ENCODE measurements at places on chromosomes 7 and 10.

DNA sequence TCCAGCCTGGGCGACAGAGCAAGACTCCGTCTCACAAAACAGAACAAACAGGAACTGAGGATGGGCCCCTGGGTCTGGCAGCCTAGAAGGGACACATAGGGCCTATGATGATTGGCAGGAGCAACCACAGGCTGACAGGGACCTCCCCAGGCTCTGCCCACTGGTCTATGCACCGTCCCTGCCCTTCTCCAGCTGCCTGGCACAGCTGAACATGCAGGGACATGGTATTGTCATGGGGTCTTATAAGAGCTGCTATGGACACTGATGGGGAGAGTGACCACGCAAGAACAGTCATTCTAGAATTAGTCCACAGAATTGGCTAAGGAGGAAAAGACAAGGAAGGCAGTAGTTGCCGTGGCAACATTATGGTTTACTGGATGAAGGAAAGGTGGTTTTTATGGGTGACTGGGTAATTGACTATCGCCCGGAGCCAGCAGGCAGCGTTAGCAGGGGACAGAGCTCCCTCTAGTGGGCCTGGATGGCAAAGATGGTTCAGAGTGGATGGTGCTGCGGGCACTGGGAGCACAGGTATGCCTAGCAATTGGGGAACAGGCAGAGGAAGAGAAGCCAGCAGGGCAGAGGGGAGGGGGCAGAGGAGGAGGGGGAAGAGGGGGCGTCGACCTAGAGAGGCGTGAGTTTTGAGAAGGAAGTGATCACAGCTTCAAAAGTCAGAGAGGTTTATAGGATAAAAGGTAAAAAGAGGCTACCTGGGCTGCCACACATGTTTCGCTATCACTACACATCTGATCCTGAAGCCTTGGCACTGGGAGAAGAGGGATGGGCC, 7.8 kb upstream of the TRIM56 start:
- peak; percentile 49 for DNase-seq

DNA sequence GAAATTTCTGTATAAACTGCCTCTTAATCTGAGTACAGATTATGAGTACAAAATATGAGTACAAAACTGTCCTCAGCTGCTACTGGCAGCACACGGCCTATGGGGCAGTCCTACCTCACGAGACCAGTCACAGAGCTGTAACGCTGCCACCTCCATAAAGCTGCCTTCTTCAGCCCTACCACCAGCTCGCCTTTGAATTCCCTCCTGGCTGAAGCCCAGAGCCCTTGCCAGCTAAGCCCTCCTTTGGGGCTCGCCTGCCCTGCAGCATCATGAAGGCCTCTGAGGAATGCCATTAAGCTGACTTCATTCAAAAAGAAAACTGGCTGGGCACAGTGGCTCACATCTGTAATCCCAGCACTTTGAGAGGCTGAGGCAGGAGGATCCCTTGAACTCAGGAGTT, 180.0 kb upstream of the SH2B2 start:
- no peak for DNase-seq

GRCh38 chr10:125029584-125030242, 87.8 kb downstream of the ZRANB1 start:
- DNase-seq = peak; percentile 65

GRCh38 chr10:34538281-34538829, 276.7 kb downstream of the PARD3 start:
- DNase-seq = no peak

DNA sequence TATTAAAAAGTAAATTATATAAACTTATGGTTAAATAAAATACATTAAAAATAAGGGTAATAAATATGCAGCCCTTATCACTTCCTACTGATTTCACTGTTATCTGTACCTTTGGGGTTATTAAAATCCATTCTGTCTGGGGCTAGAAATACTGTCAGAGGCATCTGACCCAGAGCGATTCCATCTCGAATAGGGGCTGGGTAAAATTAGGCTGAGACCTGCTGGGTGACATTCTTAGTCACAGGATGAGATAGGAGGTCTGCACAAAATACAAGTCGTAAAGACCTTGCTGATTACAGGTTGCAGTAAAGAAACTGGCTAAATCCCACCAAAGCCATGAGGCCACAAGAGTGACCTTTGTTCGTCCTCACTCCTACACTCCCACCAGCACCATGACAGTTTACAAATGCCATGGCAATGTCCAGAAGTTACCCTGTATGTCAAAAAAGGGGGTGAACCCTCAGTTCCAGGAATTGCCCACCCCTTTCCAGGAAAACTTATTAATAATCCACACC, 77.6 kb downstream of the COBL start:
- DNase-seq = no peak

- no peak for DNase-seq
Measured at GRCh38 chr10:121928528-121928884, 675 bp upstream of the ATE1 start.

GRCh38 chr7:137266764-137267163, 76.8 kb downstream of the PTN start:
- no peak for DNase-seq

GRCh38 chr7:70016044-70016770, 417.9 kb downstream of the AUTS2 start:
- DNase-seq = no peak
